ENCODE measurements at places on chromosomes 16 and 17.
A peak's percentile ranks its signal among the peaks of the same experiment; 100 is the strongest.

- H3K27ac ChIP-seq: no peak overlapping the region
- H3K27me3 ChIP-seq: no peaks in the 10 kb centered on the region
- H3K4me3 ChIP-seq: no peak overlapping the region
- DNase-seq: no peak
- H3K36me3 ChIP-seq: no peaks in the 10 kb centered on the region
These were observed 80.9 kb upstream of the NLRP1 start for GRCh38 chr17:5665164-5665563.

GRCh38 chr16:87141402-87141801 is 175.8 kb downstream of the C16orf95 start:
- no peak for DNase-seq
- no peaks in the 10 kb centered on the region for H3K27me3 ChIP-seq
- no peaks in the 10 kb centered on the region for H3K4me1 ChIP-seq
- no peaks in the 10 kb centered on the region for H3K36me3 ChIP-seq

DNA sequence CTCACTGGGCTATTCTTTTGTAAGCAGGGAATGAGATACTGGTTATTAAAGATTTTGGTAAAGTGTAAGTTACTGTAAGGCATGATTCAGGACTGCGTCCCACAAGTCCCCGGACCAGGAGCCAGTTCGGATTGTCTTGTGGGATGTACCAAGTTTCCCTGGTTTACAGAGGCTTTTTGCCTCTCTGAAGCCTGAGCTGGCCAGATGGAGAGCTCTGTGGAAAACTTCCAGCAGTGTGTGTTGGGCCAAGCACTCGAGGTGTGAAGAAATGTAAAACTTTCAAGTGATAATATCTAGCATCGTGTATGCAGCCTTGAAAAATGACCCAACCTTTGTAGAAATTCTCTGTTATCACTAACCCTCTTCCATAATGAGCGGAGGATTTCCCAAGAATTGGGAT is 2.4 kb downstream of the EPN2 start:
- H3K27ac ChIP-seq: no peak overlapping the region
- no peaks in the 10 kb centered on the region for H3K27me3 ChIP-seq
- H3K36me3 ChIP-seq: no peaks in the 10 kb centered on the region
- no peak for DNase-seq

DNA sequence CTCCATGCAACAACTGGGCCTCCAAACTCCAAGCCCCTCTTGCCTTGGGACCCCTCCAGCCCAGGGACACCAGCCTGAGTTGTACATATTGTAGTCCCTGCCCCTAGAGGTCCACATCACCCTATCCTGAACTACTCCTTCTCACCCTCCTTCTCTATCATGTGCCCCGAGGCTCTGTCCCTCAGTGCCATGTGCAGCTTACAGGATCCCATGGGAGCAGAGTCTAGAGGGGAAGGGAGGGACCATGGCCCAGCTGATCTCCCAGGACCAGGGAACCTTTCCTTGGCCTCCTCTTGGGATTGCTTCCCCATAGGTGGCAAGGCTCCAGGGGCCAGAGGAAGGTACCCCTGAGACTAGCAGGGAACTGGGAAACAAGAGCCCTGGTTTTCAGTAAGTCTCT is 35.3 kb downstream of the TMEM132E start:
- H3K27me3 ChIP-seq: no peaks in the 10 kb centered on the region
- DNase-seq: no peak
- no peaks in the 10 kb centered on the region for H3K4me1 ChIP-seq
- no peak overlapping the region for H3K27ac ChIP-seq
- no peaks in the 10 kb centered on the region for H3K36me3 ChIP-seq
- no peak overlapping the region for H3K4me3 ChIP-seq

- peak overlapping the region; percentile 78 for H3K4me3 ChIP-seq
- H3K27ac ChIP-seq: peak overlapping the region; percentile 89
- no peaks in the 10 kb centered on the region for H3K27me3 ChIP-seq
- H3K36me3 ChIP-seq: no peaks in the 10 kb centered on the region
- no peak for DNase-seq
- peaks cover 37% of the 10 kb centered on the region for H3K4me1 ChIP-seq
These were observed 584 bp upstream of the TNRC6A start for GRCh38 chr16:24728891-24729242.

DNA sequence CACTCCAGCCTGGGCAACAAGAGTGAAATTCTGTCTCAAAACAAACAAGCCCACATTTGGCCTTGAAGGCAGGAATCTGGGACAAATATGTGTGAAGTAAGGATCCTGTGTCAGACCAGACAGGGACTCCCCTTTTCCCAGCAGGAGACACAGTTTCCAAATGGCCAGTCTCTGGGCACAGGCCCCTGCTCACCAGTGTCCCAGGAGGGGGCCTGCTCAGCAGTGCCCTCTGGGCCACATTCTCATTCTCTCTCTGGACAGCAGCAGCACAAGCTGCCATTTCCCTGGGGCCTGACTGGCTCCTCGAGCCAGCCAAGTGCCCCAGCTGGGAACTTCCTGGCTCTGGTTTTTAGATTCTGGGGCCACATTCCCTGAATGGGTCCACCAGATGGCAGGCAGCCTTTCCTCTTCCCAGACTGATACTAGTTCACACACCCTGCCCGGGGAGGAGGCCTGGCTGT is 11.7 kb upstream of the MNT start:
- DNase-seq: no peak
- H3K36me3 ChIP-seq: peaks cover 10% of the 10 kb centered on the region
- H3K27me3 ChIP-seq: no peaks in the 10 kb centered on the region
- H3K4me3 ChIP-seq: no peak overlapping the region
- H3K4me1 ChIP-seq: no peaks in the 10 kb centered on the region
- no peak overlapping the region for H3K27ac ChIP-seq

DNA sequence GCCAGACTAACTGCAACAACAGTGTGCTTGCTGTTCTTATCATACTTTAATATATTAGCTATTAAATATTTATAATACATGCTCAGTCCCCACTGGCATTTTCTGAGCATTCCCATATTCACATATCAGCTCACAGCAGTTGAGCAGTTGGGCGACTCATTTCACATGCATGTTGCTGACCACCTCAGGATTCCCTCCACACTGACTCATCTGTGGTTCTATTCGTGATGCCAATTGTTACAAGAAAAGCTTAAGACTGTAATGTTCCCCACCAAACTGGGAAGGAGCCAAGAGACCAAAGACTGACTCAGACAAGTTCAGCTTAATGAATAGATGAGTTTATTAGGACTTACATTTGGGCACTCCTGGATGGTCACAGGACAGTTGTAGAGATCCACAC is 100.3 kb upstream of the KIF2B start:
- H3K27me3 ChIP-seq: no peaks in the 10 kb centered on the region
- no peaks in the 10 kb centered on the region for H3K36me3 ChIP-seq

- DNase-seq: no peak
- H3K36me3 ChIP-seq: no peaks in the 10 kb centered on the region
- no peaks in the 10 kb centered on the region for H3K4me1 ChIP-seq
- peaks cover 6% of the 10 kb centered on the region for H3K27me3 ChIP-seq
- H3K27ac ChIP-seq: no peak overlapping the region
These were observed 26.3 kb upstream of the HS3ST2 start for GRCh38 chr16:22787466-22788192.

GRCh38 chr17:50153650-50154575 is 3.4 kb upstream of the PPP1R9B start:
- no peaks in the 10 kb centered on the region for H3K36me3 ChIP-seq
- no peak overlapping the region for H3K27ac ChIP-seq
- H3K4me1 ChIP-seq: peaks cover 43% of the 10 kb centered on the region
- H3K4me3 ChIP-seq: no peak overlapping the region
- H3K27me3 ChIP-seq: no peaks in the 10 kb centered on the region

DNA sequence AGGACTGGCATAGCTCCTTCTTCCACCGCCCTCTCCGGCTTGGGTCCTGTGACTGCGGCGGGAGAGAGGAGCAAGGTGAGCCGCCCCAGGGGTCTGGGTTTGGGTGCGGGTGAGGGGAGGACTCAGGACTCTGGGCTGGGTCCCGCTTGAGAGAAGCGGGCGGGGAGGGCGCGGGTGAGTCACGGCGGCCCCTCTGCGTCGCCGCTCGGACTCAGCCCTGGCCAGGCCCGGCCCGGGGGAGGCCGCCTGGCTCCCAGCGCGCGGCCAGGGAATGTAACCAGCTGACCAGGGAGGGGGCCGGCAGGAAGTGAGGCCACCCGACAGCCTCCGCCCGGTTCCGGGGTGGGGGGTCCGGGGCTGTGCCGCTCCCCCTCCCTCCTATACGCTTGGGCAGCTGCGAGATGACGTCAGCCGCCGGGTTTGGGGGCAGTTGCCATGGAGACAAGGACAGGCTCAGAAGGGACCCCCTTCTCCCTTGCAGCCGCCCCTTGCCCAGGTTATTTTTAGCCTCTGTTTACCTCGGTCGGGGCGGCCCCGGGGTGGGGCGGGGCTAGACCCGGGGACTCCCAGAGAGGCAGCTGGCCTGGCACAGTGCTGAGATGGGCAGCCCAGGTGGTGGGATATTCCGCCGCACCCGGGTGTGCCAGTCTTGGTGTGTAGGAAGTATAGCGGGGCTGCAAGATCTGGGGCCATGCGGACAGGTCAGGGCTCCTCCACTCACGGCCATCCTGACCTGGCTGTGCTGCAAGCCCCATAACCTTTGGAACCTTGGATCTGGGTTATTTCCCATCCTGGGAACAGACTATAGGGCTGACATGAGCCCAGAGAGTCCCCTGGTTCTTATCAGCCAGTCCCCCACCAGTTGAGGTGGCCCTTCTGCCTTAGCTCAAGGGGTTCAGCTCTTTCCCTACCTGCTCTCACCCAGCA is 1.6 kb downstream of the RIPOR1 start:
- no peak for DNase-seq
- H3K27ac ChIP-seq: no peak overlapping the region
- H3K4me1 ChIP-seq: peaks cover 28% of the 10 kb centered on the region

- peaks cover 28% of the 10 kb centered on the region for H3K36me3 ChIP-seq
- DNase-seq: no peak
- no peaks in the 10 kb centered on the region for H3K27me3 ChIP-seq
- H3K4me1 ChIP-seq: peaks cover 18% of the 10 kb centered on the region
- H3K4me3 ChIP-seq: peak overlapping the region; percentile 81
- peak overlapping the region; percentile 65 for H3K27ac ChIP-seq
These were observed 436 bp downstream of the PHB1 start for GRCh38 chr17:49414271-49414621.

- no peaks in the 10 kb centered on the region for H3K27me3 ChIP-seq
- H3K27ac ChIP-seq: no peak overlapping the region
- peak; percentile 75 for DNase-seq
- no peak overlapping the region for H3K4me3 ChIP-seq
- no peaks in the 10 kb centered on the region for H3K36me3 ChIP-seq
These were observed 468.7 kb upstream of the C16orf82 start for GRCh38 chr16:26598061-26598460.

- no peaks in the 10 kb centered on the region for H3K27me3 ChIP-seq
- H3K27ac ChIP-seq: peak overlapping the region; percentile 54
- no peak for DNase-seq
- no peaks in the 10 kb centered on the region for H3K36me3 ChIP-seq
- peaks cover 15% of the 10 kb centered on the region for H3K4me1 ChIP-seq
These were observed 731 bp upstream of the MKS1 start for GRCh38 chr17:58219789-58220183.

GRCh38 chr16:67936124-67936879 is at the start of gene PSMB10:
TSS of gene PSMB10 (minus strand) at chr16:67936850. CDS start at chr16:67936749, 101 bp downstream.
- H3K27me3 ChIP-seq: no peaks in the 10 kb centered on the region
- peaks cover 41% of the 10 kb centered on the region for H3K4me1 ChIP-seq
- peak within 1 kb of the TSS; percentile 81 for H3K27ac ChIP-seq
- H3K36me3 ChIP-seq: peaks cover 30% of the 10 kb centered on the region
- DNase-seq: no peak

DNA sequence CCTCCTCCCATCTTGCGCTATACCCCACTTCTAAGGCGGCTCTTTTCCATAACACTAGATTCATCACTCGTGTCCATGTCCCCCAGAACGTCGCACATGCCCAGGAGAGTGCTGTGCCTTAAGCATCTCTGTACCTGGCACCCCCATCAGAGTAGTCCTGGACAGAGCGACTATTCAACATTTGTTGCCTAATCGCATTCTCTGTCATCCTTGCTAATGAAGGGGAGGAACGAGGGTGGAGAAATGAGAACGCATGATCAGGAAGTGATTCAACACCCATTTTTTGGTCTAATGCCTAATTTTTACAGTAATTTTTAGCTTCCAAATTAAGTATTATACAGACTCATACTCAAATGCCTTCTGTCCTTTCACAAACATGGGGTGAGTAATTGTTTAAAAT is 53.2 kb downstream of the SLC39A11 start:
- H3K27me3 ChIP-seq: no peaks in the 10 kb centered on the region
- DNase-seq: no peak
- no peaks in the 10 kb centered on the region for H3K4me1 ChIP-seq
- no peak overlapping the region for H3K4me3 ChIP-seq

- no peak overlapping the region for H3K27ac ChIP-seq
- H3K4me3 ChIP-seq: no peak overlapping the region
- no peak for DNase-seq
- no peaks in the 10 kb centered on the region for H3K36me3 ChIP-seq
These were observed 30.6 kb downstream of the TNFRSF13B start for GRCh38 chr17:16941072-16942036.

DNA sequence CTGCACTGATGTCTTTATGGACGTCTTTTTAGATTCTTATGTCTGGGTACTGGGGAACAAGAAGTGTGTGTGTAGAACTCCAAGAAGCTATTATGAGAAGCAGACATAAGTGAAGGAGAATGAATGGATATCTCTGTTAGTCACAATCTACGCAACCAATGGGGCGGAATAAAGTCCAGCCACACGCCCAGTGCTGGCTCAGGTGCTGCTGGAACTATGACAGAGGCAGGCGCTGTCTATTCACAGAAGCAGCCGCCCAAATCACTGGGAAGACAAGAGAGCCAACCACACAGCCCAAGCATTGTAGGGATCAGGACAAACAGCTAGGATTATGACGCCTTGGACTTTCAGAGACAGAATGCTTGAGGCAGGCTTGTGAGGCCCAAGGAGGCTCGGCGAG is 43.9 kb upstream of the ICAM2 start:
- no peak for DNase-seq
- no peaks in the 10 kb centered on the region for H3K27me3 ChIP-seq
- H3K4me1 ChIP-seq: peaks cover 89% of the 10 kb centered on the region
- H3K36me3 ChIP-seq: peaks cover 58% of the 10 kb centered on the region
- H3K27ac ChIP-seq: peak overlapping the region; percentile 41

GRCh38 chr16:80743273-80743672 is 61.1 kb downstream of the CDYL2 start:
- DNase-seq: no peak
- no peak overlapping the region for H3K27ac ChIP-seq
- H3K4me1 ChIP-seq: peaks cover 11% of the 10 kb centered on the region
- H3K4me3 ChIP-seq: no peak overlapping the region

- H3K27ac ChIP-seq: no peak overlapping the region
- H3K27me3 ChIP-seq: no peaks in the 10 kb centered on the region
- H3K4me3 ChIP-seq: no peak overlapping the region
- no peaks in the 10 kb centered on the region for H3K36me3 ChIP-seq
These were observed 26.1 kb downstream of the CDH1 start for GRCh38 chr16:68762996-68763756.

GRCh38 chr16:86368261-86368660 is 142.1 kb upstream of the FOXF1 start:
- no peaks in the 10 kb centered on the region for H3K36me3 ChIP-seq
- no peak overlapping the region for H3K27ac ChIP-seq
- H3K4me1 ChIP-seq: no peaks in the 10 kb centered on the region
- no peak overlapping the region for H3K4me3 ChIP-seq
- DNase-seq: no peak

DNA sequence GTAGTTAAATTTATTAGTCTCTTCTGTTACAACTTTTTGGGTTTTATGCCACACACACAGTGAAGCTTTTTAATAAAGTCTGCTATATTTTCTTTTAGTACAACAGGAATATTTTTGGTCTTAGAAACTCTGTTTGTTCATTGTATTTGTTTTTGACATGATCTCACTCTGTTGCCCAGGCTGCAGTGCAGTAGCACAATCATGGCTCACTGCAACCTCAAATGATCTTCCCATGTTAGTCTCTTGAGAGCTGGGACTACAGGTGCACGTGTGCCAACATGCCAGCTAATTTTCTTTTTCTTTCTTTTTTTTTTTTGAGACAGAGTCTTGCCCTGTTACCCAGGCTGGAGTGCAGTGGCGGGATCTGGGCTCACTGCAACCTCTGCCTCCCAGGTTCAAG is 27.1 kb downstream of the PPM1D start:
- no peak overlapping the region for H3K4me3 ChIP-seq
- no peaks in the 10 kb centered on the region for H3K27me3 ChIP-seq
- DNase-seq: no peak
- H3K27ac ChIP-seq: no peak overlapping the region

Data from CD4-positive, alpha-beta memory T cell (primary cell).